ENCODE measurements at places on chromosomes 1 and 21.

- no peak for DNase-seq
These were observed 3.9 kb upstream of the AJAP1 start for GRCh38 chr1:4650481-4650880.

DNA sequence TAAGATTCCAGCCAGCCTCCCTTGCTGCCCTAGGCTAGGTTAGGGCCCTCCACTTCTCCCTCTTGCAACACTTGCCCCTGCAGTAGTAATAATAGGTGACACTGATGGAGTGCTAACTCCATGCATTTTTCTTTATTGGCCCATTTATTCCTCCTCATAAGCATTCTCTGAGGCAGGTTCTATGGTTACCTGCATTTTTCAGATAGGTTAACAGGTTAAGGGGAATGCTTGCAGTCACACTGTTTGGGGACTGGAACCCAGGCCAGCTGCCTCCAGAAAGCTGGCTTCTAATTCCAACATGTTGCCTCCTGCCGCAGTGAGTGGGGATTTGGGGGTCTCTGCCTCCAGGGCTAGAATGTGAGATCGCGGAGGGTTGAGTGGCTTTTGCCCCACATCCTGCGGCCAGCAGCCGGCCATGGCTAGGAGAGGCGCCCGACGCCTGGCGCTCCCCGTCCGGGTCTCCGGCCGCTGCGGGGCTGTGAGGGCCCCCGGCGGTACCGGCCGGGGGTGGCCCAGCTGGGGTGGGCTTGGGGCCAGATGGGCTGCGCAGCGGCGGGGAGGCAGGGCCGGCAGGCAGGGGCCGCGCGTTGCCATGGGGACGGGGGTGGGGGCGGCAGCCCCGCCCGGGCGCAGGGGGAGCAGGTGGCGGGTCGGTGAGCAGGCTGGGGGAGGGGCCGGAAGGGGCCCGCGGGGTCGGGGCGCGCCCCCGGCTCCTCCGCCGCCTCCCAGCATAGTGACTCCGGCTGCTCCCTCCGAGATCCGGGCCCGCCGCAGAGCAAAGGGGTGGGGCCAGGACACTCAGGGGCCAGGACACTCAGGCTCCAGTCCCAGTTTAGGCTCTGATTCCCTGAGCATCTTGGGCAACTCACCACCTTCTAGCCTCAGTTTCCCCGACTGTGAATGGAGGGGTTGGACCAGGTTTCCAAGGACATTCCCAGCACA lies 68.4 kb upstream of the SSBP3 start:
- DNase-seq: peak; percentile 41

- peak; percentile 66 for DNase-seq
These were observed 646 bp downstream of the IER5 start for GRCh38 chr1:181089017-181089675.

DNA sequence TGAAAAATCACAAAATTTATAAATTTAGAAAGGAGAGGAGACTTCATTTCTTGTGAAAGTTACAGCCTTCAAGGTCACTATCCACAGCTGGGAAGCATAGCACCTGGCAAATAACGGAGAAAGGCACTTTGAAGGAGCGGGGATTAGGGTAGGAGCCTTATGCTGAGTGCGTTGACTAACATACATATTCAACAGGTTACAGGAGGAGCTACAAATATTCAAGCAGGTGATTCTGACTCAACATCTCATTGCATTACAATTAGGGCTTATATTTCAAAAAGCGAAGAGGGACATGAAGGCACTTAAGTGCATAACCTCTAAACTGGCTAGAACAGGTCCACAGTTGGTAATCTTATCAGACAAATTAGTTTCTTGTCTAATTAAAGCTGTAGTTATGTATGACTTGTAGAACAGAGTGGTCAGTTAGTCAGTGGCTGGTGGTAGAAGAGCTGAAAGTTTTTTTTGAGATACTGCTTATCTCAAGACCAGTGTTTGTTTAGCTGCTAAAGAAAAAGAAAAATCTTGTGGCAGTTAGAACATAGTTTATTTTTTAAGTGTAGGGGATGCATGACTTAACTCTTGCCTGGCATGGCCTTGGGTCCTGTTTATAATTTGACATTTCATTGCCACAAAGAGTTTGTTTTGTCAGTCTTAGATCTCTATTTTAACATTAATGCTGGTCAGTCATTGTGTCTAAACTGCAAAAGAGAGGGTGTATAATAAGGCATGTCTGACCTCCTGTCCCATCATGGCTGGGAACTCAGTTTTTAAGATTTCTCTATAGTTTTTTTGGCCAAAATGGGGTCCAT lies 311.5 kb downstream of the DUSP10 start:
- DNase-seq: no peak

- DNase-seq: no peak
These were observed 93.1 kb downstream of the RIPK4 start for GRCh38 chr21:41673596-41674335.

DNA sequence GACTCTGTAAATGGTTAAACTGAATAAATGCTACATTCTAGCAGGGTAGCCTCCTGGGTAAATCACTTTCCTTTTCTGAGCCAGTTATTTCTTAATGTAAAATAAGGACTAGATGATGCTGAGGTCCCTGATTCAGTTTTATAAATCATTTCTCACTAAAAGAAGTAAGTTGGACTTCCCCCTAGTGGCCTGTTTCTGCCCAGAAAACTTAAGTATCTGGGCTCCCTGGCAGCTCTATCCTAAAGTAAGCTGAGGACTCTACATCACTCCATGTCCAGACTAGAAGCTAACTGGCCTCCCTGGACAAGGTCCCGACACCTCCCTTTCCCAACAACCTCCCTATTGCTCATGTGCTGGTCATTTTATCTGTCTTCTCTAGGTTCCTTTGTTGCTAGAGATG lies 3.0 kb downstream of the GPN2 start:
- DNase-seq: no peak

DNA sequence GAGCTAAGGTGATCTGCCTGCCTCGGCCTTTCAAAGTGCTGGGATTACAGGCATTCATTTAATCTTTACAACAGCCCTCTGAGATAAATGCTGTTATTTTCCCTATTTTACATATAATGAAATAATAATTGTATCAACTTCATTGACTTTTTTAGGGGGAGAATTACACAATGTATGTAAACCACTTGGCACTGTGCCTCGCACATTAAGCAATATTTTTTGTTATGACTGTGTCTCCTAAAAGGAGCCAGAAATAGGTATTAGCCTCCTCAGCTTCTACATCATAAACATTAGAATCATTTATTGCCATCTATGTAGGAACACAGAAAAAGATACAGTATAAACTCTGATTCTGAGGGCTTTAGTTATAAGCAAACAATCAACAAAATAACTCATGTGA lies 1.1 kb upstream of the DNAJC28 start:
- no peak for DNase-seq

- DNase-seq: no peak
These were observed 140.1 kb upstream of the DUSP10 start for GRCh38 chr1:221881805-221882581.

GRCh38 chr1:29033829-29034466 lies 89.8 kb downstream of the TMEM200B start:
- no peak for DNase-seq

DNA sequence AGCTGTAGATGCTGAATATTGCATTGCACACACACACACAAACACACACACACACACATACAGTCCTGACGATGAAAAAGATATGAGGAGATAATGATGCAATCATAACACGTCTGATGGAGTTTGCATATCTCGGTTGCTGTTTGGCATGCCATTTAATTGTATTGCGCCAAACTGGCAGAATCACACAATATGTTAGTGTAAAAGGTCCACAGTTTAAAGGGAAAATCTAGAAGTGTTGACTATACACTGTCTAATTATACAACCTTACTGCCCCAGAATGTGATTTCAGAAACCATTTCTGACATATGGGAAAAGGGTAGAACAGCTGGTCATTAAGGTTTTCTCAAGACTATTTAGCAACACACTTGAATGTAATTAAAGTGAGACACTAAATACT lies 123.7 kb upstream of the PROX1 start:
- no peak for DNase-seq

Data from activated T-cell treated with anti-CD3 and anti-CD28 coated beads, Interleukin-2, amount 50 U/mL, for 48 hours (primary cell).